SHP77 treated with DMSO at 0.1 percent for 48 hours (cell line): ENCODE measurements at places on chromosomes 7 and 10.

GRCh38 chr10:19518632-19519031 lies 297.6 kb upstream of the PLXDC2 start:
- no peak for DNase-seq

GRCh38 chr7:157301610-157302120 lies 35.1 kb upstream of the DNAJB6 start:
- no peak for DNase-seq

- no peak for DNase-seq
Measured at GRCh38 chr10:79393924-79394610, 46.8 kb downstream of the PPIF start.

GRCh38 chr7:129803546-129804081 lies 149.1 kb downstream of the UBE2H start:
- no peak for DNase-seq

- DNase-seq: no peak
Measured at GRCh38 chr7:106721816-106722785, 61.1 kb upstream of the CCDC71L start.

DNA sequence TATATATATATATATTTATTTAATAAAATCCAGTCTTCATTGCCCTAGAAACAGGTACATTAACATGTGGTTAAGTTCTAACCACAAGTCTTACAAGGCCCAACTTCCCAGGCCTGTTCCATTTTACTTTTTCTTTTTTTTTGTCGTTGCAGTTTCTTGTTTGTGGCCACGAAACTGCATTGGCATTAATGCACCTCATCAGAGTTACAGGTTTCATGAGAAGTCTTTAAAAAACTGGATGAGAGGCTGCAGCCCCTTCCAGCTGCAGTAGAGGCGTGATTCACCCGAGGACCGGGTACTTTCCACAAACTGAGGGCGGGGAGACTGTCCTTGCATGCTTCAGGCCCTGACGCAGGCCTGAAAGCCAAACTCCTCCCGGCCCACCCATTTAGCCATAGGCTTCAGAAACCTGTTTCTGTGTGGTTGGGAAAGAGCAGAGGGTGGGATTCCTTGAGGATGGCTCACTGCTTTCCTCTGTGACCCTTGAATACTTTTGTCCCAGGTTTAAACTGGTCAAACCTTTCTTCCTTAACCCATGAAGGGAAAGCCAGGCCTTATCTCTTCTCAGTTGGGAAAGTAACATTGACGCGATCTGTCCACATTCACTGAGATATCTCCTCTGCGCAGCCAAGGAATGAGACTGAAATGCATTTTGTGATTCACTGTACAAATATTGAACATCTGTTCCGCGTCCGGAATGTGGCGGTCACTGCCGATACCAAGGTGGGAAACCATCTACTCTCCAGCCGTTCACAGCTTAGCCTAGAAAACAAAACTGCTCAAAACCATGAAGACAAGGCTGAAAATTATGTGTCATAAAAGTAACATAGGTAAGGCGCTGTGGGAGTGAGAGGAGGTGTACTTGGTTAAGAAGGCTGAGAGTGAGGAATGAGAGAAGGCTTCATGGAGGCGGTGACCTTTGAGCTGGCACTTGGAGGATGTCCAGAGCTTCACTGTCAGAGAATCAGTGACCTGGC lies 311.7 kb downstream of the GATA3 start:
- DNase-seq: no peak

- no peak for DNase-seq
Measured at GRCh38 chr7:121020249-121020988, 31.9 kb downstream of the CPED1 start.

DNA sequence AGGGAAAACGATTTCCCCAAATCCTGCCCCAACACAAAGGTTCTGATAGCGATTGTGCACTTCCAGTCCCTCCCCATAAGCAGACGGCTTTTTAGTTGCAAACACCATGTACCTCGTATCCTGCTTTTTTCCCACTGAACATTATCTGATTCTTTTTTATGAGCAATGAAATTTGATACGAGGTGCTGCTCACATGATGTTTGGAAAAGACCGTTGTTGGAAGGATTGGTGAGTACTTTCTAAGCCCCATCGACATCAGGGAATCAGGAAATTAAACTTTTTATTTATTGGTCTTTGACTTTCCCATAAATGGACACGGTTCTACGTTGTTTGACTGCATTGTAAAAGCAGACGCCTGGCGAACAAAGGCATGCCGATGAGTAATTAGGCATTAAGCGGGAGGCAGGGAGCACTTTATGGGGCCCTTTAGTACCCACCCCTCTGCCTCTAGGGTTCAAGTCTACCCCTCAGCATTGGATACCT lies 49.4 kb downstream of the TEX36 start:
- DNase-seq: no peak

- DNase-seq: no peak
Measured at GRCh38 chr10:100899171-100899570, 13.6 kb upstream of the SLF2 start.

GRCh38 chr10:118957443-118957825 lies 72.1 kb upstream of the NANOS1 start:
- DNase-seq: no peak

DNA sequence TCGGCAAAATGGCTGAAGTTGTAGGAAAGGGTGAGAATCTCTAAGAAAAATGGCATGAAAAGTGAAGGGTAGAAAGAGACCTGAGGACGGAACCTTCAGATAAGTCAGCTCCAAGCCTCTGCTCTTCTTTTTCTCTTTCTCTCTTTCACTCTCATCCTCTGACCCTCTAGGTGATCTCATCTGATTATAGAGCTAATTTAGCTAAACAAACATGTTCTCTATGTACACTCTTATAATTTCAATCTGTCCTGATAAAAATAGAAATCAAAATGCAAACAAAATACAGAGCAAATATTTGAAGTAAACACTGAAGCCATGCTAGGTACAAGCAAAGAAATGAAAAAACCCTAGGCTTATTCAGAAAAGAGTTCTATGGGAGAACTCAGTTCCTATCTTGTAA lies 14.4 kb upstream of the CUBN start:
- no peak for DNase-seq

DNA sequence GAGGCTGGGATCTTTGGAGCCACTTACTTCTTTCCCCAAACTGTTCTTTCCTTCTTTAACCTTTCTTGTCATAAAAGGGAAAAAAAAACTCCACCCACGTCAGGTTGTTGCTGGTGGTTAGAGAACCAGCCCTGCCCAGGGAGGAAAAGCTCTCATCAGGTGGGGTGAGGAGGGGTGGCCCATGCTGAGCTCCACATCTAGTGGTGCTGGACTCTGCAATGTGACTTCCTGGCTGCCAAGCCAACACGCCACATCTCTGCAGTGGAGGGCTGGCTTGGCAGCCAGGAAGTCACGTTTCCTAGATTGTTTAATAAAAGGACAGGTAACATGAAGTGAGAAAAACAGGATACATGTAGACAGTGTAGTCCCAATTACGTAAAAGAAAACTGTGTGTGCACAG lies 37.4 kb downstream of the WIPF3 start:
- no peak for DNase-seq

GRCh38 chr7:149126662-149127266 lies 640 bp upstream of the ZNF425 start:
- DNase-seq: peak; percentile 33

GRCh38 chr10:126209451-126209850 lies 178.8 kb downstream of the ADAM12 start:
- DNase-seq: no peak

DNA sequence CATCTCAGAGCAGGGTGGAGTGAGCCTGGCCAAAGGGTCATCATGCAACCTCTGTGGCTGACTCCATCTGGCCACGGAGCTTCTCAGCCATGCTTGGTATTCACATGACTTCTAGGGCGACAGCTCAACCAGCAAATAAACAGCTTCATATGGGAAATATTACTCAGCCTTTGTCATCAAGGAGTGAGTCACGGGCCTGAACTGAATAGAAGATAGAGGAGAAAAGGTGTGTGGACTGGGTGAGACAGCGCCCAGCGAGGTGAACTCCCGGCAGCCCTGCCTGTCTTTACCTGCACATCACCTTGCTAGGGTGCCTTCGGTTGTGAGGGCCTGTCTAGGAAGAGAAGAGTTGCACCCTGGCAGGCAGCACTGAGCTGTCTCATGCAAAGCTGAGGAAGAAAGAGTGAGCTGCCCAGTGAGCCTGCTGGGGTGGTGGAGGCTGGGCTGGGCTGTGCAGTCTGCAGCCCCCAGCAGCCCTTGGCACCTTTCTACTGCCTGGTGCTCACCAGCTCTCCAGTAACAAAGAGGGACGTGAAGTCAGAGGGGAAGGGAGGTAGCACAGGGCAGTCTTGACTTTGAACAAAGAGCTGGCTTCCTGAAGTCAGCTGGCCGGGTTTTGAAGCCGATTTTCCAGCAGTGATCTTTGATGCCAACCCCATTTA lies 114.2 kb downstream of the EGFR start:
- DNase-seq: no peak

DNA sequence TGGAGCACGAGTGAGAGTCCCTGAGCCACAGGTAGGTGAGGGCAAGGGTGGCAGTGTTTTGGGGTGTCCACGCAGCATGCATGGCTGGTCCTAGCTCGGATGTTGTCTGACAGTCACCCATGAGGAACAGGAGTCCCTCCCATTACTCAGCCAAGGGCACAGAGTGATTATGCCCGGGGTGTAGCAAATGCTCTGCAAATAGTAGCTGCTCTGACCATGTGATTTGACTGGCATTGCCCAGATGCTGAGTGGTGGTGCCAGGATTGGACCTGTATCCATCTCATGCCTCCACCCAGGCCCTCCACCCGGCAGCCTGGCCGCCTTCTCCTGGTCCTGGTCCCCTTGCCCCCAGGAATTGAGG lies 150.8 kb downstream of the GRK5 start:
- DNase-seq: no peak

- no peak for DNase-seq
Measured at GRCh38 chr7:41107330-41107937, 595.5 kb downstream of the INHBA start.

GRCh38 chr7:135299235-135299634 lies 65.6 kb downstream of the STRA8 start:
- no peak for DNase-seq

DNA sequence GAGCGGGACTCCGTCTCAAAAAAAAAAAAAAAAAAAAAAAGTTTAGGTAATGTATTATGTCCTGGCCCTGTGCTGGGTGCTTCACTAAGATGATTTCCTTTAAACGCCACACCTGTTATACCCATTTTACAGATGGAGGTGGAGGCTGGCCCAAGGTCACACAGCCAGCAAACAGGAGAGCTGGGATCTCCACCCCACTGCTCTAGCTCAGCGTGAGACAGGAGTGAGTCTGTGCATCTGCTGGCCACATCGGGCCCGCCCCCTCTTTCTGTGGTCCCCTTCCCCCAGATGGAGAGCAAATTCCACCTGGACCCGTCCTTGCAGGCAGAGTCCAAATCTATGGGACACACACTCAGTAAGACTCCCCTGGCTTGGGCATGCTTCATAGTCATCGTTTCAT lies 51.0 kb downstream of the LHPP start:
- no peak for DNase-seq

GRCh38 chr7:80182630-80183276 lies 48.1 kb downstream of the GNAI1 start:
- DNase-seq: no peak

GRCh38 chr10:114577133-114577532 lies 80.9 kb downstream of the ABLIM1 start:
- no peak for DNase-seq

DNA sequence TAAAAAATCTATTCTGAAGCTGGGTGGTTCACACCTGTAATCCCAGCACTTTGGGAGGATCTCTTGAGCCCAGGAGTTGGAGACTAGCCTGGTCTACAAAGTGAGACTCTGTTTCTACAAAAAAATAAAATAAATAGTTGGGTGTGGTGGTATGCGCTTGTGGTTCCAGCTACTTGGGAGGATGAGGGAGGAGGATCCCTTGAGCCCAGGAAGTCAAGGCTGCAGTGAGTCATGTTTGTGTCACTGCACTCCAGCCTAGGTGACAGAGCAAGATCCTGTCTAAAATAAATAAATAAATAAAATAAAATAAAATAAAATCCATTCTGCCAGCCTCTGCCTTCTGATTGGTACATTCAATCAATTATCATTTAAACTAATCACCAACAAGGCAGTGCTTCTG lies 17.5 kb downstream of the ZNF33A start:
- no peak for DNase-seq

DNA sequence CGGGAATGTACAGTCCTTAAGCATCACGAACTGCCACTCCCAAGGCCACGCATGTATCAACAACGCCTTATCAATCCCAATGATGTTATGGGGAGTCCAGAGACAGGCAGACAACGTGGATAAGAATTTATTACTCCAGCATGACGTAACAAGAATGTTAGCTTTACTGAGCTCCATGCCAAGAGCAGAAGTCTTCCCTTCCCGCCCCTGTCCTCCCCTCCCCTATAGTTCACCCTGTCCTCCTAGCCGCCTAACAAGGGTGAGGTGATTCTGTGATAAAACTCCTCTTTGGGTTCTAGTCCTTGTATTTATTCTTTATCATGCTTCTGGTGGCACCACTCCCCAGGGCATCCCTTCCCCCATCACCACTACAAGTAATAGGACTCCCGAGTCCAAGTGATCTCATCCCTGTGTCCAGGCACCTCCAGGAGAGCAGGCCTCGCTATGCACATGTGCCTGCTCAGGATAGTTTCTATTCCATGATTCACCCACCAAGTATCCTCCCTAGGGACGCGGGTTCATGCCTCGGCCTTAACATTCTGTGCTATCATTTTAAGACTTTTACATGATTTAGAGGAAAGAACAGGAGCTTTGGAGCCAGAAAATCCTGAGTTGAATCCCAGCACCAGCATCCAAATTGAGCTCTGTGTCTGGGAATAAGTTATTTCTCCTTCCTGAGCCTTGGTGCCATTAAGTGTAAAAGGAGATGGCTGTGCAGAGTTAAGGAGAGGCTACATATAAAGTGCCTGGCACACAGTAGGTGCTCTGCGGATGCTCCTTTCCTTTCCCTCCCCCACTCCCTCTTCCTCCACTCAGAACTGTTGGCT lies 15.4 kb downstream of the GSDME start:
- DNase-seq: no peak

- no peak for DNase-seq
Measured at GRCh38 chr7:24781106-24781505, 23.8 kb upstream of the GSDME start.

DNA sequence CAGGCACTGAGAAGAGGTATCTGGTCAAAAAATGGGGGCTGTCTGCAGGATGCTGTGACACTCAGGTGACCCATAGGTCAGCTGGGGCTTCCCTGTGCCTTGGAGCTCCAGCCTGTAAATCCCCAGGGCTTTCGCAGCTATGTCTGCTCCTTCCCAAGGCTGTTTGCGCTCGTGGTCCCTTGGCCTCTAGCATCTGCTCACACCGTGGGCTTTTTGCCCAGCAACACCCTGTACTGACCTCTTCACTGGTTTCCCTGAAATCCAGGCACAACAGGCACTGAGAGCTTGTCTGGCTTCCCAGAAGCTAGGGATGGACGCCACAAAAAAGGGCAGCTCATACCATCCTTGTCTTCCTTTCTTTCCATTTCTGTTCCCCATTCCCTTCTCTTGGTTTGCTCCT lies 280.3 kb upstream of the HABP2 start:
- DNase-seq: no peak

- no peak for DNase-seq
Measured at GRCh38 chr7:54987772-54988171, 31.0 kb upstream of the EGFR start.
